ENCODE measurements at places on chromosomes 11 and 22.

DNA sequence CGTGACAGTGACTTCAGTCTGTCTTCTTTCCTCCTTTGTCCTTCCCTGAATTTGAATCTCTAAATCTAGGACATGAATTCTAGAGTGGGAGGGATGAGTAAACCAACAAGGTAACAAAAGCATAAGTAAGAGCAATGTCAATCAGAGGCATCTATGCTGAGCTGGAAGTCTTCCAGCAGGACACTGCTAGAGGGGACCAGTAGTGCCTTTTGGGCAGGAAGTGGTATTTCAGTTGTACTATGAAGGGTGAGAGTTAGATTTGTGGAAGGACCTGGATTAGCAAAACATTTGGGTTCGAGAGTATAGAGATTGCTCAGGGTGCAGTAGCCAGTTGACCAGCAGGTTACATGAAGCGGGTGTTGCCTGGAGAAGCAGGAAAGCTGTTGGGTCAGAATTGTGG lies 40.3 kb downstream of the MEI1 start:
- no peak for DNase-seq

DNA sequence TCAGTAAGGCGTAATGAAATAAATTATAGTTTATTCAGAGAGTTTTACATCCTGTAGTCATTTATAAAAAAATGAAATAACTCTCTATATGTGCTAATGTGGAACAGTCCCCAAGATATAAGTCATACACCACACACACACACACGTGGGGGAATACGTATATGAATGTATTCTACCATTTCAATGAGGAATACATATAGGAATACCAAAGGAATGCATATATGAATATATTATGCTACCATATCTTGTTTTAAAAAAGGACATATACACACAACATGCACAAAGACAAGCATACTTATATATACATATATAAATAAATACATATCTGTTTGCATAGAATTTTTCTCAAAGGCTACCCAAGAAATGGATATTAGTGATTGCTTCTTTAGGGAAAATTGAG lies 39.6 kb upstream of the GRIK4 start:
- no peak for DNase-seq

GRCh38 chr11:119739975-119740374 lies 11.0 kb upstream of the NECTIN1 start:
- no peak for DNase-seq

DNA sequence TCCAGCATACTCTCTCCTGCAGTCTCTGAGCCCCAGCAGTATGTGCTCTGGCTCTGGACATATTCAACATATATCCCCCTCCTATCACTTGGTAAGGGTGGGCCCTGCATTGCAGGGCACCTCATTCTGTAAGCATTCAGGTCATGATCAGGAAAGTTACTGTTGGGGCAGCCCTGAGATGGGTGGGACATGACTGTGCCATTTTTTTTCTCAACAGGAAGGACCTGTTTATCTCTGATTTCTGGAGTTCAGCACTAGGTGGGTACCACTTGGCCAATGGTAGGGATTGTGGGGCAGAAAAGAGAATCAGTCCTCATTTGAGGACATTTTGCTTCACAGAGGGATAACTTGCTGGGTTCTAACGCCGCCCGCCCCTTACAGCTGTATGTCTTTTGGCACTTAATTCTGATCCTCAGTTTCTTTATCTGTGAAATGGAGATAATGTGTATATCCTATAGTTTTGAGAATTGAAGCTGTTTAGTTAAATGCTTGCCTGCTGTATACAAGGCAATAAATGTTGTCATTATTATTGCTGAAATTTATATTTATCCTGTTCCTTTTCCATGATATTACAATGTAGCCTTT lies 2.2 kb downstream of the SRRD start:
- no peak for DNase-seq

DNA sequence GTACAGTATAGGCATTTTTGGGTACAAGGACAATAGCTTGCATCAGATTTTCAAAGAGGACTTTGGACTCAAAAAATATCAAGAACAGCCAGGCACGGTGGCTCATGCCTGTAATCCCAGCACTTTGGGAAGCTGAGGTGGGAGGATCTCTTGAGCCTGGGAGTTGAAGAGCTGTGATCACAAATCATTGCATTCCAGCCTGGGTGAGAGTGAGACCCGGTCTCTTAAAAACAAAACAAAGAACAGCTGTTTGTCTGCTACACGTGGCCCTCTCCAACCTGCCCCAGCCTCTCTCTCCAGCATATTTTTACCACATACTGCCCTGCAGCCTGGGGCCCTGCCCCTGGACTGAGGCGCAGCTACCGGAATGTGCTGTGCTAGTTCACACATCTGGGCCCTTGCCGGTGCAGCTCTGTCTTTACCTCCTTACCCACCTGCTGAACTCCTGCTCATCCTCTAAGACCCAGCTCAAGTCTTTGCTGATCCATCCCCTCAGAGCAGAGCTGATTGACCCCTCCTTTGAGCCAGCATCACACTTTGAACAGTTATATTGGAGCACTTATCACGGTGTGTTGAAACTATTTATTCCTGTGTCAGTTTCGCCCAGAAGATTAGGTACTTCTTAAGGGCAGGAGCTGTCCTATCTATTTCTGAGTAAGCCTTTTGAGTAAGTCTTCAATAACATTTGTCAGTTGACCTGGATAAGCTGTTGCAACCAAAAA lies 29.4 kb downstream of the GRIK4 start:
- DNase-seq, result no peak

DNA sequence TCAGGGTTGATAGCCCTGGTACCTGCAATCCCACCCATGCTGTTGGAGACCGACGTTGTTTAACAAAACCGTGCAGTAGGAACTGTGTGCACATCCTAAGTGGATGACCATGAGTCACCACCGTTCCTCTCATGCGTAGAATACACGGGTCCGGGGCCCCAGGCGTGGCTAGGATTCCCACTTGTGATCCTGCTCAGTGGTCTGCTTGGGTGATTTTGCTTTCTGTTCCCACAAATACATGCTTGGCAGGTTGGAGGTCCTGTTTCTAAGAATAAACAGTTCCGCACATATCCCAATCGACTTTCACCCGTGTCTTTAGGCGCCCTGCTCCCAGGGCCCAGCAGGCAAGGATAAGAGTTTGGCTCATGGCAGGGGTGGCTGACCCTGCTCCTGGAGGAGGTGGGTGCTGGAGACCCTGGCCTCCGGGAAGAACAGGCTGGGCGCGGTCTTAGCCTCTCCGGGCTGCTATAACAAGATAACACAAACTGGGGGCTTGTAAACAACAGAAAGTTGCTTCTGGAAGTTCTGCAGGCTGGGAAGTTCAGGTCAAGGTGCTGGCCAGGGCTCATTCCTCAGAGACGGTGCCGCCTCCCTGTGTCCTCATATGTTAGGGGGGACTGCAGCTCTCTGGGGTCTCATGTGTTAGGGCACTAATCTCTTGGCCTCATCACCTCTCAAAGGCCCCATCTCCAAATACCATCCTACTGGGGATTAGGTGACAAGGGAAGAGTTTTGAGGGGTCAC lies 1028.3 kb downstream of the BRD1 start:
- no peak for DNase-seq

- DNase-seq, result no peak
Measured at GRCh38 chr11:117442869-117443239, 115.2 kb downstream of the CEP164 start.

DNA sequence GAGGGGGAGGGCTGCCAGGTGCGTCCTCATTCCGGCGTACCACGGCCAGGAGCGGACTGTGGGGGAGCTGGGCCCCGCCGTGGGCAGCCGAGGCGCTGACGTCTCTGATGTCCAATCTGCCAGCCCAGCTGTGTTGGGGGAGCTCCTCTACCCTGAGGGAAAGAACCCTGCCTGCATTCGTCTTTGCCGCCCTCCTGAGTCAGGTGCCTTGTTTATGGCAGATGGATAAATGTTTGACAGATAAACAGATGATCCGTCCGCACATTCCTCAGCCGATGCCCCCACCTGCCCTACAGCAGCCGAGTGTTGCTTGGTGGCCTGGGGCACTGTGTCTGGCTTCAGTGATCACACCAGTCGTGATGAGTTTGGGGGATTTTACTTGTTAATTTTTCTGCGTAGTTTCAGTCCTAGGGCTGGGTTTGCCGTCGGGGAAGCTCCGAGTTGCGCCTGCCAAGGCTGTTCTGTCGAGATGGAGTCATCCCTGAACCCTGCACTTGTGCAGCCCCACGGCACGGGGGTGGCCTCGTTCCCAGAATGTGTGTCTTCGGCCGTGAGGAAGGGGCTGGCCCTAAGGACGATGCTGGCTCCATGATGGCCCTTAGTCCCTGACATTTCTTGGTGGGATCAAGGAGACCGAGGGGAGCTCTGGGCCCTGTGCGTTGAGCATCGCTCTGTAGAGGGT lies 1083.9 kb downstream of the BRD1 start:
- no peak for DNase-seq

- DNase-seq, result no peak
Measured at GRCh38 chr11:44217432-44217831, 92.5 kb downstream of the ALX4 start.

DNA sequence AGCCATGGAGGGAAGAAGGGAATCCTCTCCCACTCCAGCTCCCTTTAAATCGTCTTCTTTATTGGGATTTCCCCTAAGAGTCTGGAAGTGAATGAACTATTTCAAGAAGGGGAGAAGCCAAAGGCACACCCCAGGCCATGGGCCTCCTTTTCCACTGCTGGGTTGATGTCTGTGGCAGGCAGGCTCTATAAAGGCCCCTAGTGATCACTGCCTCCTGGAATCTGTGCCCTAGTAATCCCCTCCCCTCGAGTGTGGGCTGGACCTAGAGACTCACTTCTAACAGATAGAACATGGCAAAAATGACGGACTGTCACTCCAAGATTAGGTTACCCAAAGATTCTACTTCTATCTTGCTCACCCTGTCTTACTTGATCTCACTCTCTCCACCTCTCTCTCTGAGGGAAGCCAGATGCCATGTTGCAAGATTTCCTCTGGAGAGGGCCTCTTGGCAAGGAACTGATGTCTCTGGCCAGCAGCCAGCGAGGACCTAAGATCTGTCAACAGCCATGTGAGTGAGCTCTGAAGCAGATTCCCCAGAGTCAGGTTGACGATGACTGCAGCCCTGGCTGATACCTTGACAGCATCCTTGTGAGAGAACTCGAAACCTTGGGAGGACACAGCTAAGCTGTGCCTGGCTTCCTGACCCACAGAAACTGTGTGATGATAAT lies 444.8 kb downstream of the SOX6 start:
- DNase-seq, result no peak

GRCh38 chr22:35467681-35468434 lies 67.9 kb downstream of the MCM5 start:
- DNase-seq, result no peak

- DNase-seq, result no peak
Measured at GRCh38 chr11:27553186-27553585, 46.6 kb upstream of the LIN7C start.

Measured in CD4-positive, alpha-beta T cell treated with Interleukin-21 for 1 hour (primary cell).